ENCODE measurements at places on chromosomes 1 and 21. TPM values are rescaled to one million over a fixed set of nuclear protein-coding genes. Genes with fewer than 3 reads are reported as not detected.

The S100A4 gene
- 1,529 TPM for total RNA-seq

The CEP104 gene
- 15.0 TPM for total RNA-seq

The ERICH3 gene
- not detected for total RNA-seq

The TNFRSF18 gene
- total RNA-seq = 0.35 TPM

The RPTN gene
- total RNA-seq = 0.07 TPM

The TTC34 gene
- 0.02 TPM for total RNA-seq

The GPR137B gene
- 17.1 TPM for total RNA-seq

The NBPF4 gene
- 0.12 TPM for total RNA-seq

The ETV3L gene
- total RNA-seq = not detected

The FLG2 gene
- not detected for total RNA-seq

The VANGL2 gene
- 0.95 TPM for total RNA-seq

The CYP4Z1 gene
- total RNA-seq = not detected

The EVA1B gene
- total RNA-seq = 27.6 TPM

The COL6A2 gene
- total RNA-seq = 19.8 TPM

The EFNA1 gene
- total RNA-seq = 27.4 TPM

The MRPS21 gene
- total RNA-seq = 80.6 TPM

The C8B gene
- total RNA-seq = not detected

The SERTAD4 gene
- total RNA-seq = 0.59 TPM

The PRRX1 gene
- not detected for total RNA-seq

The SPRR2G gene
- total RNA-seq = not detected

The SYNC gene
- total RNA-seq = 13.9 TPM

The BNIPL gene
- 0.07 TPM for total RNA-seq

The ADAMTS5 gene
- not detected for total RNA-seq

The LUZP1 gene
- 25.3 TPM for total RNA-seq

The NUDT4B gene
- total RNA-seq = 2.4 TPM

The TRPM2 gene
- total RNA-seq = 7.8 TPM

The PLA2G2A gene
- not detected for total RNA-seq

The RPE65 gene
- not detected for total RNA-seq

The TRABD2B gene
- total RNA-seq = 2.1 TPM

The C1orf87 gene
- total RNA-seq = not detected

The LCE2C gene
- total RNA-seq = not detected

The TMEM63A gene
- 6.5 TPM for total RNA-seq

The BROX gene
- total RNA-seq = 22.6 TPM

The TFF2 gene
- not detected for total RNA-seq

The UBL4B gene
- total RNA-seq = not detected

The KCNE1 gene
- total RNA-seq = not detected

The PRAMEF12 gene
- not detected for total RNA-seq

The AMY1B gene
- not detected for total RNA-seq
